Right renal pelvis (tissue), 4 donors: ENCODE measurements at places on chromosomes 12 and 14.
A peak's percentile ranks its signal among the peaks of the same experiment; 100 is the strongest.

- DNase-seq = no peak
Measured at GRCh38 chr12:31589904-31590641, 863 bp downstream of the DENND5B start.

DNA sequence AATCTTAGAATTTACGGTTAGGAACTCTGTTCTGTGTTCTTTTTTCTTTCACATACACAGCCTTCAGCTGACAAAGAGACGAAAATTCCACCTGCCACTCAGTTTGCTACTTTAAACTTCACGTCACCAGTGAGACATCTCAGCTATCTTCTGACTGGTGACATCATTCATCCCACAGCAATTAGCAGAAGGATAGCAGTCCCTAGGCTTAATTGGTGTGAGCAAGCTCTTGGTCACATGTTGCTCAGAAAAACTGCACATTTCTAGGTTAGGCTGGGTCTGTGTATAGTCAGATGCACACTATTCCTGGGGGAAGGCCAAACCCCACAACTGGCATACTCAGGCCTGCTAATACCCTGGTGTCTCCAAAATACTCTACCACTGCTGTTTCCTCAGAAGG is 23.9 kb downstream of the SLC7A7 start:
- DNase-seq = no peak

DNA sequence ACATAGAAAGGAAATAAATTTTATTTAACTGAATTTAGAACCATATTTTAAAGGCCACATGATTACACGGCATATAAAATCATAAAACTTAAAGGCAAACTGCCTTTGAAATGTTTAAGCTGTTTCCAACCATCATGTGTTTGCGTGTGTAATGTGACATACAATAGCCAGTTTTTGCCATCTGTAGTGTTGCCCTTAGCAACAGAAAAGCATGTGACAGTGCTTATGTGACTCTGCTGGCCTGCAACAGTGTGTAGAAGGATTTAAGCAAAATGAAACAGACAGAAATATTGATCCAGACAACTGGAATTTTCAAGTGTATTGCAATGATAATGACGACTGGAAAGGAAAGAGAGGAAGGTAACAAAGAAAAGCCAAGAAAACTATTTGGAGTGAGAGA is 49.5 kb downstream of the TSPAN19 start:
- DNase-seq = peak; percentile 1

GRCh38 chr12:3869865-3870264 is 3.3 kb downstream of the PARP11 start:
- no peak for DNase-seq

GRCh38 chr14:76426161-76426696 is 50.3 kb downstream of the ESRRB start:
- no peak for DNase-seq

- DNase-seq = no peak
Measured at GRCh38 chr12:114580306-114580705, 103.7 kb downstream of the TBX3 start.

DNA sequence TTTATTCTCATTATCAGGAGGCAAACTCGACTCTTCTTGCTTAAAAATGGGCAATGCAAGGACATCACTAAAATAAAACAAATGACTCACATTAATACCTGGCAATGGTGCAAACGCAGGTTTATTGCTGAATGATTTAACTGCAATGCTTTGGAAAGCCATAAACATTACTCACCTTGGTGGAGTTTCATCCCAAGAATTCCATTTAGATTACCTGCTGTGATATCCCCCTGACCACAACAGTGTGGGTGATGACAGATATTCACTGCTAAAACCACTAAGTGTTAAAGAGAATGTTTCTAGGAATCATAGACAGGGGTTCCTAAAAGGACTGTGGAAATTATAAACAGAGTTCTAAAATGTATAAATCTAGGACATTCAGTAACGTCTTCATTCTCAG is 35.3 kb upstream of the CSRNP2 start:
- DNase-seq = no peak

GRCh38 chr14:94575730-94576585 is 5.3 kb upstream of the SERPINA5 start:
- no peak for DNase-seq

DNA sequence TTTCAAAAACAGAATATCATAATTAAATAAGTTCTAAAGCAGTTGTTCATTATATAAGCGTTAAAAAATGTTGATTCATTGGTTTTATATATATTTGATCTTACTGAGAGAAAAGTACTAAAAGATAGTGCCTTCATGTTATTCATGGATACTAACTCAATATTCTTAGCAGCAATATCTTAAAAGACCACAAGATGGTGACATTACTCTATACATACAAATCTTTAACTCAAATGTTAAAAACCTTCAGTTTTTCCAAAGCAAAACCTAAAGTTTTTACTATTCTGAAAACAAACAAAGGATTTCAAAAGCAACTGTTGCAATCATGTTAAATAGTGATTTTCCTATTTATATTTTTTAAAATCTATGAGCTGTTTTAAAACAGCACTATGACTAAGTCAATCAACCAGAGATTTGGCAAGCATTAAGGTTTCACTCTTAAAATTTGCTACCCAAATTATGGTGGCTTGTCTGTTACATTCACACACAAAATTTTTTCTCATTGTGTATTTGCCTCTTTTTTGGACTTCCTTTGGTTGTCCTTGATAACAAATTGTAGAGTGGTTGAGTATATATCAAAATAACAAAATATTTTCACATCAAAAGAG is 50.1 kb upstream of the RERGL start:
- peak; percentile 24 for DNase-seq

DNA sequence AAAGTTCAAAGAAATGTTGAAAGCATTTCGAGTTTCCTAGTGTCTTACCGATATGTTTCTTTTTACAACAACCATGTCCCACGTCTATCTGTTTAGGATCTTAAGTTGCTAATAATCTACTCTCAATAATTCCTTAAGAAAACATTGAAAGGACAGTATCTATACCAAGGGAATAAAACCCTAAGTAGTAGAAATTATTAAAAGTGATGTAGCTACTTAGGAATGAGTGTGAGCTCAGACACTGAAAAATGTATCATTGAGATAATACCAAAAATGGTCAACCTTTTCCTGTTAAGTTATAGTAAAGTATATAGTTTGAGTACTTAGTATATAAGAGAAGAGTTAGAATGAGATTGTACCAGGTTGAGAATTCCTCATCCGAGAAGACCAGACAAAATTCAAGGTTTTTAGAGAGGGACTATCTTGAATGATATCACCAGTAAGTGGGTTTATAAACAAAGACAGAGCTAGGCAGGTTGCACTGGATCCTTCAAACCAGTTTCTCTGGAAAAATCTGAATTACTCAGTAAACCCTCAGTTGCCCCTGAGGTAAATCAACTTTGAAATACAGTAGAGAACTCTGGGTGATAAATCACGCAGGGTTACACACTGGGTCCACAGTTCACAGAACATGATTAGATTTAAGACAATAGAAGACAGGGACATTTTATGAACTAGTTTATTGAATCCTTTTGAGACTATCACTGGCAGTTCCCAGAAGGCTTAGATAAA is 96.8 kb downstream of the ERGIC2 start:
- no peak for DNase-seq

DNA sequence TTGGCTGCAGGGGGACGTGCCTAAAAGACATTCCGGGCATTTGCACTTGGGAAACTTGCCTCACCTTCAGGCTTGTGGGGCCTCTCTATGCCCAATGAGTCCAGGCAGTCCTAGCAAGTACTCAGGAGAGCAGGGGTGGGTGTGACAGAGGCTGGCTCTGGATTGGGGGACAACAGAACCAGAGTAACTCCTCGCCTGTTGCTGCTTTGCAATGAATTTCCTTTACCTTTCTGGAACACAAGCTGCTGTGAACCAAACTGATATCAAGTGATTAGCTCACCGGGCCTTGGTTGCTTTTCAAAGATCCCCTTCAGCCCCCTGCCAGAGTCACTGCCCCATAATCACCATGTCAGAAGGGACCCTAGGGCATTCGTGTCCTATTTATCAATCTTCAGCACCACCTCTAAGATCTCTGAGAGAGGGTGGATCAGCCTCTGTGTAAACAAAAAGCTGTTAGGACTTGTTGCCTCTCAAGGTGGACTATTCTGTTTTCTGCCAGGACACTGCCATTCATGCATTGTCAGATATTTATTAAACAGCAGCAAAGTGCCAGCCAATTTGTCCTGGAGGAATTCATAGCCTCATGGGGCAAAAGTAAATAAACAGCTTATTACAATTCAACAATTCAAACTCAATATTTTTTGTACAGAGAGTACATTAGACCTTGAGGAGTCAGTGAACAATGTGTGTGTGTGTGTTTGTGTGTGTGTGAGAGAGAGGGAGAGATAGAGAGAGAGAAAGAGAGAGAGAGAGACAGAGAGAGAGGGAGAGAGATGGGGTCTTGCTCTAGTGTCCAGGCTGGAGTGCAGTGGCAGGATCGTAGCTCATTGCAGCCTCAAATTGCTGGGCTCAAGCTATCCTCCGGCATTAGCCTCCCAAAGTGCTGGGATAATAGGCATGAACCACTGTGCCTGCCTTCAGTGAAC is 11.3 kb downstream of the NFATC4 start:
- DNase-seq = no peak
